Mesothelial cell of epicardium (in vitro differentiated cells): ENCODE measurements at places on chromosomes 16 and 17.

GRCh38 chr16:64416216-64417005 is 705.5 kb downstream of the CDH11 start:
- no peak for DNase-seq

- DNase-seq: no peak
These were observed 9.6 kb downstream of the ZNF750 start for GRCh38 chr17:82830249-82830661.

- DNase-seq: no peak
These were observed at the start of gene AOC3 for GRCh38 chr17:42850954-42851353. AOC3 (plus strand) TSS chr17:42851199; CDS start chr17:42851344, 145 bp downstream.

DNA sequence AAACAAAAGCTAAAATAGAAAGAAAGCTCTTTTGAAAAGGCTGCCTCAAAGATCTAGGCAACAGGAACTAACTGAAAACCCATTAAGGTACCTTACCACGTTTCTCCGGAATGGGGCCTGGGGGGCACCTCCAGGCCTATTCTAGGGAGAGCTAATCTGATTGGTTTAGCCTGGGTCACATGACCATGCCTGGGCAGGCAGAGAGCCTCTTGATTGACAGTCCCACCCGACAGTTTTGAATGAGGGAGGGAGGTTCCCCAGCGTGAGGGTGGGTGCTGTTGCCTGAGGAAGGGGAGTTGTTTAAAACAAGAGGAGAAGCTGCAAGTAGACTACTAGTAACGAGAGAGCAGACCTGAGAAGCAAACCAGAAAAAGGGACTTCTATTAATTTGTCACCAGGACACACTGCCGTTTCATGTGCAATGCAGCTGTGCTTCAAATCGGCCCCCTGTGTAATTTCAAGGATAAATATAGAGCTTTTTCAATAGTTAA is 143.4 kb upstream of the HS3ST2 start:
- peak; percentile 38 for DNase-seq

GRCh38 chr16:57478396-57479204 is 7.7 kb downstream of the DOK4 start:
- no peak for DNase-seq
